ENCODE measurements at places on chromosomes 16 and 17.
A peak's percentile ranks its signal among the peaks of the same experiment; 100 is the strongest.

GRCh38 chr17:45965812-45966211 is 33.2 kb upstream of the STH start:
- DNase-seq, result no peak

DNA sequence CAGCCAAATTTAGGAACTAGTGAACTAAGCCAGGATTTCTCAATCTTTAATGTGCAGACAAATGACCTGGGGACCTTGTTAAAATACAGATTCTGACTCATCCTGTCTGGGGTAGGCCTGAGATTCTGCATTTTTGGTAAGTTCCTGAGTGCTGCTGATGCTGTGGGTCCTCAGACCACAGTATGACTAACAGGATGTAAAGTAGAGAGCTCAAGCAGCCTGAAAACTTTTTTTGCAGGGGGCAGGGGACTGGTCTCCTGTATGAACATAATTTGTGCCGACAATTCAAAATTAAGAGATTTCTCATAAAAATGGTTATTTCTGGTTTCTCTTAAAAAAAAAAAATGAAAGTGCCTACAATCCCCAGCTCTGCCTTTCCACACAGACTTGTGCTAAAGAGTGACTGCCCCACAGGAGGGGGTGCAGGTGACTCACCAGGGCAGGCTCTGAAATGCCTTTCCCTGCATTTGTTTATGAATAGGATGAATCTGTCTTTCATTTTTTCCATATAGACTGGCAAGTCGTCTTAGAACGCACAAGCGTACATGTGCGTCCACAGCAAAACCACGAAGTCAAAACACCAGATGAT is 271.5 kb downstream of the PHKB start:
- peak; percentile 80 for DNase-seq

- DNase-seq, result no peak
These were observed 71.7 kb downstream of the PRKCB start for GRCh38 chr16:23907457-23907902.

DNA sequence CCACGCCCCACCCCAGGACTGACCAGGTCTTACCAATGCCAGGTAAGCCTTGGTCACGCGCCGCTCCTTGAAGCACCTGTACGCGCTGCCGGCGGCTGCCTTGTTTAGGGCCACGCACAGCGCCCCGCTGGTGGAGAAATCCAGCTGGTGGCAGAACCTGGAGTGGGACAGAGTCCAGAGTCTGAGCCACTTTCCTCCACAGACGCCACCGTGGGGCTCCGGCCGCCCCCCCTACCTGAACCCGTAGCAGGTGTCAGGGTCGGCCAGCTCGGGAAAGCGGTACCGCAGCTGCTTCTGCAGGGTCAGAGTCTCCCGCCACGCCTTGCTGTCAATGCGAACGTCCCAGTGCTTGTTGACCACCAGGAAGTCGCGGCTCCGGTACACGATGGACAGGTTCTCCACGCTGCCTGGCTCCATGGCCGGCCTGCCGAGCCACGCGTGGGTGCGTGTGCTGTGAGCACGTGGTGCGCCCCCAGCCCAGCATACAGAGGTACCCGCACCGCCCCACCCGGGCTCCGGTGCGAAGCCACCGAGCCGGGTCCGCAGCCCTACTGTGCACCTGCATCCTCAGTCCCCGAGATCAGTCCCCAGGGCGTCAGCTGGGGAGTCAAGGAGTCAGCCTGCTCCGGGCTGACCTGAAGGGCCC is 737 bp downstream of the RPUSD1 start:
- no peak for DNase-seq
